ENCODE measurements at places on chromosomes 2 and 18.

GRCh38 chr2:199457147-199458008 is at the start of gene SATB2:
SATB2 (minus strand) TSS chr2:199457939; CDS start chr2:199456037, 1,902 bp downstream.
- DNase-seq = peak; percentile 78

GRCh38 chr2:73003027-73003426 is 68.5 kb downstream of the SFXN5 start:
- no peak for DNase-seq

DNA sequence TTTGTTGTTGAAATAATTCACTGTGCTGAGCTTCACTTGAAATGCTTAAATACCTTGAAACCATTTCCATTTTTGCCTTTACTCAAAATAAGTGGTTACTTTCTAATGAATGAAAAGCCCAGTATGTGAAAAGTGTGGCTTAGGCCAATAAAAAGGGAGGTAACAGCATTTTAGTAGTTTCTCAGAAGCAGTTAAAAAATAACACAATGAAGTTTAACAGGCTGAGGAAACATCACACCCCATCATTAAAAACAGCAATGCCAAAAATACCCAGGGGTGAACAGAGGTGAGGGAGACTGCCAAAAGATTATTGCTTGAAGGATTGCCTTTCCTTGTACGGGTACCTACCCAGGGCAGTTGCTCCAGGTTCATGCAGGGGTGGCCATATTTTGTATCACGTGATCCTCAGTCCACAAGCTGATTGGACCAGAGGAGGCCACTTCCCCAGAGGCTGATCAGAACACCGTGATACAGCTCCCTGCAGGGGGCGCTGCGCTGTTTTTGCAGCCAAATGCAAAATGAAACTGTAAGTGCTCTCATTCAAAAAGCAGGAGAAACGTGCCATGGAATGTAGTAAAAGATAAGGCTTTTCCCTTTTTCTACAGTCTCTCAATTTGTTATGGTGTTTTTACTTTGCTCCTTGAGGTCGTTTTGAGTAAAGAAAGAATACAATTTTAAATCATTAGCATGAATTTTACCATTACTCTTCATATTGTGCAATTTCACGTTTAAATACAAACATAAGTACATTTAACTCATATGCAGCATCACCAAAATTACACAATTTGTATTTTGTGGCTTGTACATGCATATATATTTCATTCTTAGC is 70.2 kb upstream of the SH3BP4 start:
- DNase-seq = peak; percentile 93

- DNase-seq = no peak
Measured at GRCh38 chr2:191296083-191297006, 51.1 kb downstream of the MYO1B start.

DNA sequence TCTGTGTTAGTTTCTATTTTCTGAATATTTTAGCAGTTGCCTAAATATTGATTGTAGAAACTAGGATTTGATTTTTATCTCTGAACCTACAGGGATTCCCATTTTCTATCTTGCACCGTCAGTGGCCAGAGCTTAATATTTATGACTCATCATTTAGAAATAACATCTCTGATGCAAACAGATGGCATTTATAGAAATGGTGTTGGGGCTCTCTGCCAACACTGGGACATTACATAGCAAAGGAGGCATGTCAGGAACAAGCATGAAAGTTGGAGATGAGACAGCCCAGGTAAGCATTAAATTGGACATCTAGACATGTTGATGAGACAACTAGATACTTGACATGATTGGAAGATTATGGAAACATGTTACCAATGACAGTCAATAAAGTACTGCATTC is 165.3 kb upstream of the SYT4 start:
- no peak for DNase-seq

GRCh38 chr2:238787501-238787900 is 60.4 kb upstream of the TWIST2 start:
- no peak for DNase-seq

DNA sequence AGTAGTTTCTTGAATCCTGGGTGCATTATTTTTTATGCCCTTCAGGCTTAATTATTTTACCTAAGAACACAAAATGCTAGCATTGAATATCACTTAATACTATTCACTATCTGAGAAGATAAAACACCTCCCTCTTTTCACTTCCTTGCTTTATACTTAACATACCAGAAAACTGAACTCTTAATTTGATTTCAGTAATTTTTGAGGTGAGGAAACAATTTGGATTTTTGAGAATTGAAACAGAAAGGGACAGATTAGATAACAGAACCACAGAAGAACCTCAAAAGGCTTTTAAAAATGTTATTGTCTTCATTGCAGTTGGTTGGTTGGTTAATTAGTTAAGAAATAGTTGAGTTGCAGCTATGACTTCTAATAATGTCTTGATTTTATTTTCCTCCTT is 69.5 kb downstream of the GPD2 start:
- DNase-seq = no peak

GRCh38 chr2:1600191-1601066 is 143.9 kb downstream of the PXDN start:
- no peak for DNase-seq

DNA sequence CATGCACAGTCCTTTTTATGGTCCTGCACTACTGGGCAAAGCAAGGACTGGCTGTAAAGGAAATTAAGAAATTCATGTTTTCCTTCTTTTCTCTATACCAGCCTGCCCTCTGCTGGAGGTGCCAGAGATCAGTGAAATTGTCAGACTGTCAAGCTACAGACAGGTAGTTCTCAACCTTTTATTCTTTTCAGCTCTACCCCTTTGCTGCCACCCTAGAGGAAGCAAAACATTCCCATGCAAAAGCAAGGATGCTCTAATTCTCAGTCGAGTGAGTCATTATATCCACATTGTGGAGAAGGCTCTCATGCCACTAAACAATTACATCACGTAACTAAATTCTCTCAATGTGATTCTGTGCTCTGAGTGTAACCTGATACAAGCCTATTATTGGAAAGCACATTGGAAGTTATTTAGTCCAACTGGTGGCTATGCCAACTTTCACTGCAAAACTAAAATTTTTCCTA is 25.0 kb upstream of the RAPGEF4 start:
- DNase-seq = peak; percentile 47

- no peak for DNase-seq
Measured at GRCh38 chr2:127310980-127311379, 17.0 kb upstream of the ERCC3 start.

- no peak for DNase-seq
Measured at GRCh38 chr2:26574900-26575560, 66.1 kb downstream of the CIB4 start.

- no peak for DNase-seq
Measured at GRCh38 chr2:169086893-169087467, 17.6 kb downstream of the DHRS9 start.

GRCh38 chr2:109448946-109449788 is 164.6 kb downstream of the SEPTIN10 start:
- peak; percentile 11 for DNase-seq

Measured in A673 (cell line).